ENCODE measurements at places on chromosomes 2 and 18.

- DNase-seq = no peak
Measured at GRCh38 chr2:13115643-13116042, 398.9 kb downstream of the TRIB2 start.

DNA sequence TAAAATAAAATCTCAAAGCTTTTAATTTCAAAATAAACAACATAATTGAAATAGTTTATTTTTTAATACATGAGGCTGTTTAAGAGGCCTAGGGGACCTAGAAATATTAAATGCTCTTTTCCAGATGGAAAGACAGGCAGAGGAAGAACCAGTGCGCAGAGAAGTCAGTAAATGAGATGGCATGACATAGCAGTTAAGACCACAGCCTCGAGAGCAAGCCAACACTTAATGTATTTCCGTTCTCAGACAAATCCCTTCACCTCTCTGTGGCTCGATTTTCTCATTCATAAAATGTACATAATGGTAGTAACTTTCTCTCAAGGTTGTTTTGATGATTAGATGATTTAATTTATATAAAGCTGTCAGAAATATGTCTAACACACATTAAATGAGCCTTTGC, 405.1 kb upstream of the CWC22 start:
- DNase-seq = no peak

DNA sequence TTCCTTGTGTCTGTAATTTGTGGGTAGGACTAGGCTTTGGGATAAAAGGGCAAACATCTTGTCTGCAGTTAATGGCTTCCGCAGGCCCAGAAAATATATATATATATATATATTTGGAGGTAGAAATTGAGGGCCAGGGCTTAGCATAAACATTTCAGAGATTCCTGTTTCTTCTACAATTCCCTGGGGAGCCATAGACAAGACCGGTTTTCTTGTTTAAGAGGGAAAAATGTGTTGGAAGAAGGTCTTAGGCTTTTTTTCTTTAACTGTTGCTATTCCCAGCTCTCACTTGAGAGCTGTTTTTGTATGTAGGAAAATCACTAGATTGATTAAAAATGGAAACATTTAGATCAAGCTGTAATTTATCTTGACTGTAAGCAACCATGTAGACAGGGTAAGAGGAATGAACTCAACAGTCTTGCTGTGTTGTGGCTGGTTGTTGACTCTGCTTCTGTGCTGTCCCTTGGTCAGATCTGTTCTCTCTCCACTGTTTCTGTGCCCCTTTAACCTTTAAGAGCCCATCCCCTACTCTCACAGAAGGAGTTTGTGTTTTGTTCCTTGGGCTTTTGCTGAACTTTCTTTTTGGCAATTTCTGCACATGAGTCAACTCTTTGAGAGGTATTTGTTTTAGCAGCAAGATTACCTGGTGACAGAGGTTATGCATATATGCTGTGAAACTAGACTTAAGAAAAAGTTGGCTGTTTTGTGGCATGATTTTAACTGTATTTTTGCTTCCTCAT, 58.3 kb downstream of the EFEMP1 start:
- no peak for DNase-seq

DNA sequence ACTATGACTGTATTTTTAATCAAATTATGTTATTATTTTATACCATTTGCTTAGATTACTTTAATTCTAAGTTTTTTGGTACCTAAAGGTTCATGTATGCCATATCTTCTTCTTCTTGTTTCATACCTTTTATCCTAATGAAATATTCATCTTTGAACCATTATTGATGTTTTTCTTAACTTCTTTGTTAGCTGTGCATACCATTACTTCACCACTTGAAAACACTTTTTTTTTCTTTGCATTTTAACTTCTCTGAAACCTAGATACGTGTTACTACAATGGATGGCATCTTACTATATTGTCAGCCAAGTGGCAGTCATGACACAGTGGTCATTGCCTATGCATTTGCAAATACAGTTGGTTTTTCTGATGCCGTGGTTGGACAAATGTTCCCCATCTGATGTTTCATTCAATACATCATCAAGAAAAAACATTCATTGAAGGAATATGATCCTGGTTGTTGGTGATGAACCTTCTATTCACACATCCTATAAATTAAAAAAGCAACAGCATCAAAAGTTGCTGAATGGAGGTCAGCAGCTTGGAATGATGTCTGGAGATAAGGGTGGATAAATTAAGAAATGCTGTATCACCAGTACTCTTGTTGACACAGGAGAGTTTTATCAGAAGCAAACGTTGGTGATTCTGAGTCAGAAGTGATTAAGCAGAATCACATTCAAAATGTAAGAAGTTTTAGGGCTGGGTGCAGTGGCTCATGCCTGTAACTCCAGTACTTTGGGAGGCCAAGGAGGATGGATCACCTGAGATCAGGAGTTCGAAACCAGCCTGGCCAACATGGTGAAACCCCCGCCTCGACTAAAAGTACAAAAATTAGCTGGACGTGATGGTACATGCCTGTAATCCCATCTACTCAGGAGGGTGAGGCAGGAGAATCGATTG, 7.4 kb downstream of the IL36A start:
- DNase-seq = no peak

GRCh38 chr2:139949242-139949972, 1169.2 kb upstream of the NXPH2 start:
- DNase-seq = no peak

DNA sequence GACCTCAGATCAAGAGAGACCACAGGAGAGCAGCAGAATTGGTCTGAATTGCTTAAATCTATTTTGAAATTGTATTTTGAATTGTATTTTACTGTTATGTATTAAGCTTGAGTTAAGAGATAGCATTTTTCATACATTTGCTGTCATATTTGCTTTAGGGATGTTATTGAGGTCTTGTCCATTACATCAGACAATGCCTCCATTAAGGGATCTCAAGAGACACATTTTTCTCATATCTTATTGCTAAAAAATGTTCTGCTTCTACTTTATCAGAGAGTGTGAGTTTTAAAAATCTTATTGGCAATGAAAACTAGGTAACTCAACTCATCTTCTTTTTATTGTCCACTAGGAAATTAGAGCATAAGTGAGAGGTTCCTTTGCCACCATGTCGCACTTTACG, 66.8 kb upstream of the CTAGE1 start:
- no peak for DNase-seq

DNA sequence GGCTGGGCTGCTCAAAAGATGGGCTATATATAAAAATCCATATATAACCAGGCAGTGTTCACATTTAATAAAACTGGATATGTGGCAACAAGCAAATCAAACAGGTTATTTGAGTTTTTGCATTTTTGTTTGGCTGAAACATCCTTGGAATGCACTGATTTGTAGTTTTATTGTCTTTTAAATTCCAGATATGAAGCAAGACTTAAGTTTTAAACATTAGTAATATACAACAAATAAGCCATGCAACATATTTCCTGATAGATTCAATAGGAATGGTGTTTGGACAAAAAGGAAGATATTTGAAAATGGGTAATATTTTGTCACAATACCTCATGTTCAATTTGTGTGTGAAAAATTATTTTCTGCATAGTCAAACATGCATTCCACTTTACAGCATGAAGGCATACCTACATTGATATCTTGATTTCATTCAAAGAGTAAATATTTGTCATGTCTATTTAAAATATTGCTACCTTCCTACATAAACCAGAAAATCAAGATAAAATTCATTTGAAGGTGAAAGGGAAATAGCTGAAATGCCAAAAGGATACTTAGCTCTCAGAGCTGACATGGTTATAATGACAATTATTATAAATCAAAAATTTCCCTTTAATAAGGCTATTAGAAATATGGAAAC, 132.3 kb upstream of the NETO1 start:
- no peak for DNase-seq

DNA sequence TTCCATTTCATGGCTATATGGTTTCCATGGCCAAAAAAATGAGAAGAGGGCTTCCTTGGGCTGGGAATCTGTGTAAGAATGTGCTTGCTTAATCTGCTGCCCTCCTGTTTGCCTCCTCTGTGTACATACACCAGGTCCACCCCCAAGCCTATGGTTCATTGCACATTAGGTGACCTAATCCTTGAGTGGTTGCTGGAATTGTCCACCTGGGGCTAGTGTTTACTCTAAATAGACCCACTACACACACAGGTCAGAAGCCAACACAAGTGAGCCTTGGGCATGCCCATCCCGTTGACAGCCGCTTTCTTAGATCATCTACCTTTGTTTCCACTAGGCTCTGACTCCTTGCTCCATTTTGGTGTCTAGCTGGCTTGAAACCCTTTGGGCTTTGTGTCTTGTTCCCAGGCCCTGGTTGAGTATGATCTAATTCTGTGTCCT, 59.2 kb upstream of the ATL2 start:
- DNase-seq = no peak
